ENCODE measurements at places on chromosomes 1 and 21. TPM values are rescaled to one million over a fixed set of nuclear protein-coding genes. Genes with fewer than 3 reads are reported as not detected.

GRCh38 chr1:46983830-46984586 lies 39.5 kb upstream of the CYP4X1 start:
- H3K4me3 ChIP-seq: no peak overlapping the region
- no peak for DNase-seq
- H3K27me3 ChIP-seq: no peaks in the 10 kb centered on the region
- no peak overlapping the region for H3K27ac ChIP-seq
- H3K4me1 ChIP-seq: no peaks in the 10 kb centered on the region

DNA sequence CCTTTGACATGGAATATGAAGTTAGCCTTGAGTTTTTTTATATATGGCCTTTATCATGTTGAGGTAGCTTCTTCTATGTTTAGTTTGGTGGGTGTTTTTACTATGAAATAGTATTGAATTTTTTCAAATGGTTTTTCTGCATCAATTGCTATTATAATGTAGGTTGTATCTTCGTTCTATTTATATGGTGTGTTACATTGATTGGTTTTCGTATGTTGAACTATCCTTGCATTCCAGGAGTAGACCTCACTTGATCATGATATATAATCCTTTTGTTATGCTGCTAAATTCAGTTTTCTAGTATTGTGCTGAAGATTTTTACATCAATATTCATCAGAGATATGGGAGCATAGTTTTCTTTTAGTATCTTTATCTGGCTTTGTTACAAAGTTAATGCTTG lies 55.8 kb downstream of the C1orf198 start:
- no peaks in the 10 kb centered on the region for H3K36me3 ChIP-seq
- no peaks in the 10 kb centered on the region for H3K27me3 ChIP-seq
- no peak for DNase-seq
- no peaks in the 10 kb centered on the region for H3K4me1 ChIP-seq
- no peak overlapping the region for H3K27ac ChIP-seq
- H3K4me3 ChIP-seq: no peak overlapping the region

SELL gene
- 2,521 TPM for polyA plus RNA-seq

SERTAD4 gene
- polyA plus RNA-seq: not detected

ADORA1 gene
- polyA plus RNA-seq: not detected

COL6A2 gene
- polyA plus RNA-seq: 4.4 TPM

Data from naive thymus-derived CD4-positive, alpha-beta T cell (primary cell).